Pancreas (tissue), 10 donors: ENCODE measurements at places on chromosomes 12 and 14. TPM values are rescaled to one million over a fixed set of nuclear protein-coding genes. Genes with fewer than 3 reads are reported as not detected.

GRCh38 chr14:58912287-58912686 lies 274.5 kb downstream of the DACT1 start:
- DNase-seq = no peak

DNA sequence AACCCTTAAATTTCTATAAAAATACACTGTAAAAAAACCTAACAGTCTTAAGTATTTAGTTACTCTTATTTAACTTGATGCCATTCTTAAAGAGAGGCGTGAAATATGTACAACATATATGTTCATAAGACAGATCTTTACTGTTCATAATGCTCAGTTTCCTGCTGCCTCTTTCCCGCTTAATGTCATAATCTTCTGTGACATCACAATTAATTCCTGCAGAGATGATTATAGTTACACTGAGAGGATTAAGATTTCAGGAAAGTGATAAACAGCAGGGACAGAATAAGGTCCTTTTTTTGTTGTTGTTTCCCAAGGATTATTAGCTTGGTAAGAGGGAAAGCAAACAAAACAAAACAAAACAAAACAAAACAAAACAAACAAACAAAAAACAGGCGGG lies 801.4 kb downstream of the FLRT2 start:
- DNase-seq = no peak

- DNase-seq = no peak
Observed at GRCh38 chr12:64001439-64001838, 156.9 kb downstream of the SRGAP1 start.

The TEX52 gene
- polyA plus RNA-seq = not detected

The LGR5 gene
- polyA plus RNA-seq = not detected
